Left lung (tissue), 14 donors: ENCODE measurements at places on chromosomes 1 and 21. TPM values are rescaled to one million over a fixed set of nuclear protein-coding genes. Genes with fewer than 3 reads are reported as not detected.

Gene LYPD8
- total RNA-seq = not detected

Gene F13B
- not detected for total RNA-seq

Gene KRTAP20-3
- not detected for total RNA-seq

Gene RPTN
- total RNA-seq = not detected

Gene RNU1-2
- total RNA-seq = 2,748 TPM

Gene ARHGEF10L
- total RNA-seq = 26.5 TPM

Gene SYTL1
- 41.4 TPM for total RNA-seq

Gene OLIG2
- total RNA-seq = 0.47 TPM

Gene TRNP1
- total RNA-seq = 27.7 TPM

Gene SH2D1B
- 0.68 TPM for total RNA-seq
